RWPE2 (cell line): ENCODE measurements at places on chromosomes 16 and 17.
A peak's percentile ranks its signal among the peaks of the same experiment; 100 is the strongest.

DNA sequence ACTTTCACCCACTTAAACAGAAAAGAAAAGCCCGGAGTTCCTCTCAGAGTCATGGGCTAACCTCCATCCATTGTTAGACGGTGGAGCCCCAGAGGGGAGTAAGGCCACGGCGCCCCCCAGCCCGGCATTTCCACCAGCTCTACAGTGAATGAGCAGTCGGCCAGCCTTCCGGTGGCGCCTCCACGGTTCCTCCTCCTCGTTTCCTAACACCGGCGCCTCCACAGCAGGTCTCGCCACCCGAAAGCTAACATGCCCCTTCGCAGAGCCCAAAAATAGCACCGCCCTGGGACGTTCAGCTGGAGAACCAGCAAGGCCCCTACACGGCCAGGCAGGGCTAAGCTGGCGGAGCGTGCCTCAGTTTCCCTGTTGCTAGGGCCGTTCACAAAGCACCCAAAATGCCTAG lies 858 bp downstream of the MMD start:
- peak; percentile 69 for DNase-seq

GRCh38 chr17:43774304-43775250 lies 4.2 kb downstream of the DUSP3 start:
- DNase-seq, result no peak

- DNase-seq, result peak; percentile 68
These were observed 19.6 kb downstream of the MAP2K3 start for GRCh38 chr17:21304091-21304490.

DNA sequence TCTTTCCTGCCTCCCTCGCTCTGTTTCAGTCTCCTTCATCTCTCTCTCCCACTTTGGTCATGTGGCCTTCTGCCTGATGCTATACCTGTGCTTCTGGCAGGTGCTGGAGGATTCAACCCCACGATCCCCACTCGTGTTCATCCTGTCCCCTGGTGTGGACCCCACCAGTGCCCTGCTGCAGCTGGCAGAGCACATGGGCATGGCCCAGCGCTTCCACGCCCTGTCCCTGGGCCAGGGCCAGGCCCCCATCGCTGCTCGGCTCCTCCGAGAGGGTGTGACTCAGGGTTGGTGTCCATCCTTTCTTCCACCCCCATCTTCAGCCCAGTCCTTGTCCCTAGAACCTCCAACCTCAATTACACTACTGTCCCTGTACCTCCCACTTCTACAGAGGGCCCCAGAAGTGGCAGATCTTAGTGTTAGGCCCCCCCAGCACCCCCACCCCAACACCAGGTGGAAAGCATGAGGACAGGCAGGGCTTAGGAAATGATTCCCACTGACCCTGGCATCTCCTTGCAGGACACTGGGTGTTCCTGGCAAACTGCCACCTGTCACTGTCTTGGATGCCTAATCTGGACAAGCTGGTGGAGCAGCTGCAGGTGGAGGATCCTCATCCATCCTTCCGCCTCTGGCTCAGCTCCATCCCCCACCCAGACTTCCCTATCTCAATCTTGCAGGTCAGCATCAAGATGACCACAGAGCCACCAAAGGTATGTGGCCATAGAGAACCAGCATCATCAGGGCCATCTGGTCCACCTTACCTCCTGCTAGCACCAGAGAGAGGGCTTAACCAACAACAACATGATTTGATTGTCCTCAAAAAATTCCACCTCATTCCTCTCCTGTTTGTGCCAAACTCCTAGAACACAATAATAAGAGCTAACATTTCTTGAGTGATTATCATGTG lies 9.7 kb upstream of the KDM6B start:
- DNase-seq, result no peak

DNA sequence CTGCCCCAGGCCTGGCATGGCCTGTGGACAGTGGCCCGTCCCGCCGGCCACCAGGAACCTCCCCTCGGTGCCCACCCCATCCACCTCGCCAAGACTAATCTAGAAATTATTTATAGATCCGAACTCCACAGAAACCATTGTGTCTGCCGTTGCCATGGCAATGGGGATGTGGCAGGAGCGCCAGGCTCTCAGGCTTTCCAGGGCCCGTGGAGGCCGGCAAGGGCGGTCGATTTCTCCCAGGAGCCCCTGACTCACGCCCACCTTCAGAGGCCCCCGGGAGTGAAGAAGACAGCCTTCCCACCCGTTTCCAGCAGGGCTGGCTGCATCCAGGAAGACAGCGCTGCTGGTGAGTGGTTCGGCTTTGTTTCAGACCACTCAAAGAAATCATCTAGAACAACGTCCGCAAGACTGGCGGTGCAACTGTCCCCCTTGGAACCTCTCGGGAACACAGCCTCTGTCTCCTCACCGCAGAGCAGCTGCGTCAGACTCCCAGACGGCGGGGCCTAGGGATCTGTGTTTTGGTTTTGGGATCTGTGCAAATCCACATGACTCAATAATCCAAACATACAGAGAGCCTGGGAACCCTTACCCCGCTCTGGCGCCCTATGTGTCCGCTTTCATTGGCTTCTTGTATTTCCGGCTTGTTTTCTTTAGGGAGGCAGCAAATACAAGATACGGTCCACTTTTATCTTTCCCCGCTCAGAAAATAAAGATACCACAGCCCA lies 48.5 kb upstream of the ZCCHC14 start:
- no peak for DNase-seq

DNA sequence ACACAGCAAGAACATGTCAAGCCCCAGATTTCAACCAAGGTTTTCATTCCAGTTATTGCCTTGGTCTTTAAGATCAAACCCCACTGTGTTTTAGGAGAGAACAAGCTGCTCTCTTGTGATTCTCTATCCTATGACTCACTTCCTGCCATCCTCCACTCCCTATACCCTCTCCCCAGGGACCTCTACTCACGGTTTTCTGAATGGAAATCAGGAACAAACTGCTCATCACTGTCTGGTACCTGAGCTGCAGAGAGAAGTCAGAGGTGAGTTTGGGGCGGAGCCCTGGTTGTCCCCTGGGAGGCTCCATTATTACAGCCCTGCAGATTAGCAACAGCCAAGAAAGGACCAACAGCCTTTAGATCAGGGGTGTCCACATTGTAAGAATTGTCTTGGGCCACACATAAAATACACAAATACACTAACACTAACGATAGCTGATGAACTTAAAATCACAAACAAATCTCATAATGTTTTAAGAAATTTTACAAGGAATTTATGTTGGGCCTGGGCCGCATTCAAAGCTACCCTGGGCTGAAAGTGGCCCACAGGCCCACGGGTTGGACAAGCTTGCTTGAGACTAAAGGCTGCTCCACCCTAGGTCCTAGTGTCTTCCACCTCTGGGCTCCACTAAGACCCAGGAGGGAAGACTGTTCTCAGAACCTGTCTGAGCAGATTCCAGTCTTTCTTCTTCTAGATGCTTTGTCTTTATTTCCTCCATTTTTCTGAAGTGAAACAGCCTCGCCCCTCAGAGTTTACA lies 9.7 kb downstream of the ETV4 start:
- DNase-seq, result no peak

- DNase-seq, result no peak
These were observed 708.0 kb upstream of the SOX9 start for GRCh38 chr17:71412803-71413202.

GRCh38 chr17:33197342-33197741 lies 95.8 kb downstream of the ASIC2 start:
- no peak for DNase-seq

DNA sequence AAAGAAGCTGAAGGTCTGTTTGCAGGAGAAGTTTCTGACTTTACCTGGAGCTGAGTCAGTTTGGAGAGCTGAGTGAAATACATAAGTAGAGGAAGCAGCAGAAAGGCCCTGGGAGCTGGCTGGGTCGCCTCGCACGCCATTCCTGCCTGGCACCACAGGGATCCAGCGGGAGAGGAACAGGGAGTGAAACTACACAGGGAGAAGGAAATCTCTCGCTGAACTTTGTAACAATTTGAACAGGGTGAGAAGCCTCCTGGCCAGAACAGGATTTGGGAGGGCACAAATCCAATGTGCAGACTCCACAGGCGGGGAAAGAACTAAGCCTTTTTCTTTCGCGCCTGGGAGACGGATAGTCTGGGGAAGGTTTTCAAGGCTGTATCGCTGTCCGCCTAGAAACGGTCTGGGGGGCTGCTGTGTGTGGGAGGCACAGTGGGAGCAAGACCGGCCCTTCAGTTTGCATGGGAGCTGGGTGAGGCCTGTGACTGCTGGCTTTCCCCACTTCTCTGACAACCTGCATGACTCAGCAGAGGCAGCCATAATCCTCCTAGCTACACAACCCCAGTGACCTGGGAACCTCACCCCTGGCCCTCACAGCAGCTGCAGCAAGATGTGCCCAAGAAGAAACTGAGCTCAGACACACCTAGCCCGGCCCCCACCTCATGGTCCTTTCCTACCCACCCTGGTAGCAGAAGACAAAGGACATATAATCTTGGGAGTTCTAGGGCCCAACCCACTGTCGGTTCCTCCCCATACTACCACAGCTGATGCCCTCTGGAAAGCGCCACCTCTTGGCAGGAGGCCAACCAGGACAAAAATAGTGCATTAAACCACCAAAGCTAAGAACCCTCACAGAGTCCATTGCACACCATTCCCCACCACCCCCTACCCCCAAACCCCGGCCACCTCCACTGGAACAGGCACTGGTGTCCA lies 778.6 kb downstream of the KCNJ2 start:
- DNase-seq, result no peak

DNA sequence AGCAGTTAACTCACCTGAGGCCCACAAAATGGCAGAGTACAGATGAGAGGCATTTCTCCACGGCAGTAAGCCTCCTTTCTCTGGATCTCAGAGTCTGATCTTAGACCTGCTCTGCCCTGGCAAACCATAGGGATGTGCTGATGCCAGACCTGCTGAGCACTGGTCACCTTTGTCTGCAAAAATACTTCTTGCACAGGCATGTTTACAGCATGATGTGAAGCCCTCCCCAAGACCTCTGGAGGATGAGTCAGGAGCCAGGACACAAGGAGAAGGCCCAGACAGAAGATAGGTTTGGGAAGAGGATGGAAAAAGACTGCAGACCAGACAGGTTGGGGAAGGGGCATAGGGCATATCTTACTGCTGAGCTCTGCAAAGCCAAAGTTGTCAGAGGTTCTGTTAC lies 426.6 kb downstream of the PMP22 start:
- DNase-seq, result no peak

- DNase-seq, result no peak
These were observed 82.5 kb upstream of the TNRC6C start for GRCh38 chr17:77875881-77876509.

- no peak for DNase-seq
These were observed 32.6 kb downstream of the CNTNAP4 start for GRCh38 chr16:76309639-76310335.

- DNase-seq, result no peak
These were observed 33.2 kb upstream of the C17orf78 start for GRCh38 chr17:37342589-37342988.

DNA sequence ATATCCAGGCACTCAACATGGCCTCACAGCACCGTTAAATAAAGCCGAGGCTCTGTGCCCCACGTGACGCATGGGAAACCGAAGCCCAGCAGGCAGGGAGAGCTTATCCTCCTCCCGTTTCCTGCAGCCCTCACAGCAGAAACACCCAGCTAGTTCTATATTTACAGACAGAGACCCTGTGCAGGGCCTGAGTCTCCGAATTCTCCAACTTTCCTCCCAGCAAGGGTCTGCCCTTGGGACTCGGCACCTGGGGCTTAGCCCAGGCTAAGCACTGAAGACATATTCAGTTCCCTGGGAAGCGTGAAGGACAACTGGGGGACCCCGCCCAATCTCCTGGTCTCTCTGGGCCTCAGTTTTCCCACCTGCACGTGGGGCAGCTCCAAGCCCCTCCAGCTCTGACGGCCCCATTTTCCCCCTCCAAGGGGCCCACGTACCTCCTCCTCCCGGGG lies 29.2 kb downstream of the TRPV3 start:
- no peak for DNase-seq

DNA sequence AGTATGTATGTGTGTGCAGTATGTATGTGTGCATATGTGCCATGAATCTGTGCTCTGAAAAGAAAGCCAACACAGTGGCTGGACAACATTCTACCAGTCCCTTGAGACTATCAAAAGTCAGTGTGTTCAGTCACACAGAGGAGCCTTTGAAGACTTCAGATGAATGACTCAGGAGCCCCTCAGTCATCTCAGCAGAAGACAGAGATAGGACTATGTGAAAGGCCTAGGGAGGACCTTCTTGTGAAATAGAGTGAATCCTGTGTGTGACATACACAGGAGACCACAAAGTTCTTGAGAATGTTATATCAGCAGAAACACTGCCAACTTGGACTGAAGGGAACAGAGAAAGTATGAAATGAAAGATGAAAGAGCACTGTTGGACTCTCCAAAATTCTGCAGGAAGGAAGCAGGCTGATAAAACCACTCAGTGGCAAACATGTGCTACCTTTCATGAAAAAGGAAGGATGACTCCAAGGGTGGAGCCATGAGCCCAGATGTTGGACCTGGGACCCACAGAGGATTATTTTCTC lies 108.4 kb downstream of the METRNL start:
- no peak for DNase-seq

GRCh38 chr16:46896314-46896968 lies 12.3 kb downstream of the GPT2 start:
- no peak for DNase-seq

GRCh38 chr17:27560668-27561067 lies 70.3 kb upstream of the LGALS9 start:
- no peak for DNase-seq

DNA sequence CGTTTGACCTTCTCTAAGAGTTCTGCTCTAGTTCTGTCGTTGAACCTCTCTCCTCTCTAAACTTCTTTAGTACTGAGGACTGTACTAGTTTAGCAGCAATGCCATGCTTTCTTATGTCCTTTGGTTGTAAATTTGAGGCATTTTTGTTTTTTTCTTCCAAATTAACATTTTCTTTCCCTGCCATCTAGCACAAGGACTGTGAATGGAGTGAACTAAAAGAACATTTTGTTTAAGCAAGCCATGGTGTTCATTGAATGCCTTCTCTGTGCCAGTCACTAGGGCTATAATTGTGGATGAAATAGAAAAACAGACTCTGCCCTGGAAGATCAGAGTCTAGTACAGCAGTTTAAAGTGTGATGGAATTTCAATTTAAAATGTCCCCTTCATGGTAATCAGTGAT lies 137.9 kb downstream of the FTO start:
- DNase-seq, result no peak

- DNase-seq, result no peak
These were observed 25.9 kb downstream of the LPCAT2 start for GRCh38 chr16:55534756-55535155.

DNA sequence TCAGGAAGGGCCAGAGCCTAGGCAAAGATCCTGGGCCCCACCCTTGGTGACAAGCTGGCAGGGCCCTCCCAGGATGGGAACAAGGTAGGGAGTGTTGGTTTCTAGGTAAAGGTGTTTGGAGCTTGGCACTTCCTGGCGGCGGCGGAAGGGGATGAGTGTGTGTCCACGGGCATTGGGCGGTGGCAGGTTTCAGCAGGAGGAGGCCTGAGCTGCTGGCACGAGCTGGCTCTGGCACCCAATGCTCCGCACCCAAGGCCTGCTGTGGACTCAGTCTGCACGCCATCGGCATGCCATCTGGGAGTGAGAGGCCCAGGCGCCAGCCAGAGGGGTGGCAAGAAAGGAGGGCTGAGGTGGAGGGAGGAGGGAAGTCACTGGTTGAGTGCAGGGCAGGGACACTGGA lies 46.9 kb upstream of the TAC4 start:
- no peak for DNase-seq

- DNase-seq, result no peak
These were observed 121.8 kb upstream of the IRX5 start for GRCh38 chr16:54808890-54809289.

- no peak for DNase-seq
These were observed 126.3 kb downstream of the ABCC1 start for GRCh38 chr16:16075488-16076422.

GRCh38 chr16:51359141-51359955 lies 208.3 kb upstream of the SALL1 start:
- DNase-seq, result no peak

- DNase-seq, result peak; percentile 57
These were observed 5.2 kb downstream of the ZNF646 start for GRCh38 chr16:31079342-31079944.

- no peak for DNase-seq
These were observed 52.1 kb downstream of the CDH11 start for GRCh38 chr16:65069766-65070165.
